ENCODE measurements at places on chromosomes 2 and 18.

DNA sequence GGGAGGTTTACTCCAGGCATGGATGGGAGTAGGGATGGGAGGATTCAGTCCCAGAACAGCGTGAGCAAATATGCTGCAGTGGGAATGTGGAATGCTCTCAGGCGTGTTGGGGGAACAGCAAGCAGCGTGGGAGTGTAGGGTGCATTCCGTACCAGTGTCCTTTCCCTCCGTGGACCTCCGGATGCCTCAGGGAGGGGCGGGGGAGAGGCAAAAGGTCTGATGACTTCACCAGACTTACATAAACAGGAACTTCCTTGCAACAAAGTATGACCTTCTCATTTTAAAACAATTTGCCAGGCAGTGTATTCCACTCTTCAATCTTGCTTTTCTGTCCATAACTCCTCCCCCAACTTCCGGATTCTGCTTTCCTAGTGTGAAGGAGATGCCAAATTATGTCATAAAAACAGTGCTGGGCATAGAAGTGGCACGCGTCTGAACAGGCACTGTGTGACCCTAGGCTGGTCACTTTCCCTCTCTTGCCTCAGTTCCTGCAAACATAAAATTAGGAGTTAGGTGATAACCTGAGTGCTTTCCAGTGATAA is 36.9 kb downstream of the RPL37A start:
- DNase-seq = peak; percentile 92

DNA sequence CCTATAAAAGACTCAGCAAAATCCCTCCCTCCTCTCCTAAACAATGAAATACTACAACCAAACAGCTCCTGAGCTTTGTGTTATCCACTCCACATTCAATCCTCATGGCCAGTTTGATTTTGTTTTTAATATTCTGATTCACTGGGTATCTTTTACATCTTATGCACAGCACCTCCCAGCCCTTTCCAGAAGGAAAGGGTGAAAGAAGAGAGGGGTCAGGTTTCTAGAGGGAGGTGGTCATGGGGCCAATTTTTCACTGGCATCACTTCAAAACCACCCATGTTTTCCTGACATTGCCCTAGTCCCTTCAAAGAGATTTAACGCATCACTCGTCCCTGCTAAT is 315.6 kb downstream of the LPIN1 start:
- no peak for DNase-seq

GRCh38 chr2:144643537-144644336 is 123.8 kb upstream of the ZEB2 start:
- no peak for DNase-seq

GRCh38 chr18:78499586-78499985 is 480.0 kb upstream of the SALL3 start:
- no peak for DNase-seq

DNA sequence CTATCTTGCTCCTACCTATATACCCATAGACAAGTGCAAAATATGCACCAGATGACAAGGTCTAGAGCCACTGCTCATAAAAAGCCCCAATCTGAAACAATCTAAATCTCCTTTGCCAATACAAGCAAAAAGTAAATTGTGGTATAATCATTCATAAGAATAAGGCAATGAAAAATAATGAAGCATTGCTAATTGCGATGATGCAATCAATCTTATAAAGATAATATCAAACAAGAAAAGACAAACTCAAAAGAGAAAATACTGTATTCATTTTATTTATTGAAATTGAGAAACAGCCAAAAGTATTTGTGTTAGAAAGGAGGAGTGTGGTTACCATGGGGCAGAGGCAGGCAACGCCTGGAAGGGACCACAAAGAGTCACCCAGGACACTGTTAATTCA is 175.9 kb upstream of the GYPC start:
- no peak for DNase-seq

GRCh38 chr2:142112757-142113221 is 18.0 kb downstream of the LRP1B start:
- DNase-seq = no peak

- DNase-seq = no peak
Observed at GRCh38 chr2:54773233-54773632, 49.8 kb downstream of the EML6 start.

- no peak for DNase-seq
Observed at GRCh38 chr2:15965564-15966019, 25.2 kb downstream of the MYCN start.

- DNase-seq = peak; percentile 28
Observed at GRCh38 chr2:98649135-98649991, 41.0 kb downstream of the UNC50 start.

- DNase-seq = no peak
Observed at GRCh38 chr2:19478409-19478808, 120.0 kb upstream of the OSR1 start.

DNA sequence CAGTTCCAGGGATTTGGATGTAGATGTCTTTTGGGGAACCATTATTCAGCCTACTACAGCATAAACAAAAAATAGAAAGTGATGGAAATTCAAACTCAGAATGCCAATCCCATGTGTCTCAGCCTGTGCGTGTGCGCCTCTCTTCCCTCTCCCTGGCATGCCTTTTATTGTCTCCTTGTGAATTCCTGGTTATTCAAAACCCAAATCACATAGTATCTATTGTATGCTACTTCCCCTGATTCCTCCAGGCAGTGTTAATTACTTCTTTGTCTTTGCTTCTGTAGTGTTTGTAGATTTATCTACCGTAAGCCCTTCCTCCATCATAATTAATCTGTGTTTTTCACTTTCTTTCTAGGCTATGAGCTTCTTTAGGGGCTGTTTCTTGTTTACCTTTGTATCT is 38.9 kb downstream of the RHBDD1 start:
- DNase-seq = no peak

- no peak for DNase-seq
Observed at GRCh38 chr2:235866373-235866772, 301.8 kb downstream of the GBX2 start.

DNA sequence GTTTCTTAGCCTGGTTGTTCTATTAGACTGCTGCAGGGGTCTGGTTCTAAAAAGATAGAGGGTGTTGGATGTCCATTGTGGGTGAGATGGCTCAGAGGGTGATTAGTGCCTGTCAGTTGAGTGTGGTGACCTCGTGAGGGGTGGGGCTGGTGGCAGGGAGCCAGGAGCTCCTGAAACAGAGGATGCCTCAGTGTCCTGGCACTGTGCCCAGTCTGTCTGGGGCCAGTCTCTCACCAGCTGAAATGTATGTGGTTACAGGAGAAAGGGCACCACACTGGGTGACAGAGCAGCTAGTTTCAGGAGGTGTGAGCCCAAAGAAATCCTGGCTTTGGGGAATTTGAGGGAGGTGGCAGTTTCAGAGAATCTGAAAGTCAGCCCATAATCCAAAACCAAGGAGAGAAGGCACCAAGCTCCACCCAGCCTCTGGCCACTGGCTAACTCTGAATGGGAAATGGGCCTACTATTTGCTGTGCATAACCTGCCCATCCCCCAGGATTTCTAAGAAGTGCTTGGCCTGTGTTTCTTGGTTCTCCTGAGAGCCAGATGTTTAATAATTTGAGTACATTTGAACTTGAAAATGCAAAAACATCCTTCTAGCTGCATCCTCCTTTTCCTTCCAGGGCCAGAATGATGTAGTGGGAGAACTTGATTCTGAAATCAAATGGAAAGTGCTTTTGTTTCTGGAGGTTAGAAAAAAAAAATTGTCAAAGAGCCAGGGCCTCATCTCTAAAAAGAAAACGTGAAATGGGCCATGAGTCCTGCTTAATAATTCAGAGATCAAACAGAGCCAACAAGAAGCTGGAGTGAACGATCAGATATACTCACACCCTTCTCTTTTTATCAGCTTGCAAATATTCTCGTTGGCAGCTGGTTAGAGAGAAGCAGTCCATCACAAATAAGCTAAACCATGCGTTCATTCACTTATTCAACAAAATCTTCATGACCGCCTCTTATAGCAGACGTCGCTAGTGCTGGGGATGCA is 92.3 kb downstream of the B3GNT2 start:
- no peak for DNase-seq

- no peak for DNase-seq
Observed at GRCh38 chr2:23586741-23587306, 201.8 kb downstream of the KLHL29 start.

Data from GM04503 (cell line).